ENCODE measurements at places on chromosomes 5 and 9.
A peak's percentile ranks its signal among the peaks of the same experiment; 100 is the strongest.

- no peak for DNase-seq
Observed at GRCh38 chr9:84445737-84446136, 105.2 kb upstream of the SLC28A3 start.

DNA sequence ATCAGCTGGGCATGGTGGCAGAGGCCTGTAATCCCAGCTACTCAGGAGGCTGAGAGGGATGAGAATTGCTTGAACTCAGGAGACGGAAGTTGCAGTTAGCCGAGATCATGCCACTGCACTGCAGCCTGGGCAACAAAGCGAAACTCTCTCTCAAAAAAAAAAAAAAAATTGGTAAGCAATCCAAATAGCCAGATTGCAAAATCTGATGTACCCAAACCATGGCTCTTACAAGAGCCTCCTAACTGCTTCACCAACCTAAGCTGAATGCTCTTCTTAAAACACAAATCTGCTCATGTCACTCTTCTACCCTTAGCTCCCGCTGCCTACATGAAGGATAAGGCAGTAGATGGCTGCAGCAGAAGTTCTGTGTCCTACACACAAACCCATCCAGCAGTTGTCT, 105.9 kb downstream of the MPDZ start:
- no peak for DNase-seq

DNA sequence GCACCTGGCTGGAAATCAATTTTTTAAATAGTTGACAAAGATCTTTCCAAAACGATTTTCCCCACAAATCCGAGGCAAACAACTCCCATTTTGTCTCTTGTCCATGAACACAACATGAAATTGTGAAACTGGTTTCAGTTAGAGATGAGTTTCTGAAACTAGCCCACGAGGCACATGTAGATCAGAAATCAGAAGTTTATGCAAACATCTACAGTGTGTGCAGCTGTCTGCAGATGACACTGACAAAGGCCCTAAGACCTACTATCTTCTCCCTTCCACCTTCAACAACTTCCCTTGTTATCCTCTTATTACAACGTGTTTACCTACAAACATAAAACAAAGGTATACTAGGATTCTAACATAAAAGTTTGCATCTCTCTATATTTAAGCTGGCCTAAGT, 183.3 kb downstream of the DIRAS2 start:
- no peak for DNase-seq

- DNase-seq, result no peak
Observed at GRCh38 chr5:38639377-38640358, 83.2 kb upstream of the LIFR start.

GRCh38 chr9:72041775-72042194, 18.6 kb downstream of the C9orf57 start:
- DNase-seq, result no peak

GRCh38 chr5:141570655-141571054, 48.1 kb downstream of the DIAPH1 start:
- no peak for DNase-seq

DNA sequence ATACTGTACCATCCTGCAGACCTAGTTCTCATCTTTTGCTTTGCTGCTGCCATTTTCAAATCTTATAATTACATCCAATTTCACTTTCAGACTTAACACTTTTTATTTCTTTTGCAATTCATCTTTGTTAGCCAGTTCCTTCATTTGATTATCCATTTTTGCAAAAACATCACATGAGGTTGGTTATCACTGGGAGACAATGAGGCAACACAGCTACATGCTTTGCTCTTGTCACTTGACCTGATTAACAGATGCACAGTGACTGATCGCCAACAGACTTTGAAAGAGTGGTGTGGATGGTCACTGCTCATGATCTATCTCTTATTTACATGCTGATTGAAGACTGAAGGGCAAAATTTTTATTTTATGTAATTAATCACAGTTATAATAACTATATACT, 17.0 kb upstream of the RNF20 start:
- DNase-seq, result no peak

- DNase-seq, result no peak
Observed at GRCh38 chr9:94611638-94612068, 18.0 kb upstream of the FBP2 start.

GRCh38 chr5:169197343-169197742, 103.6 kb downstream of the SLIT3 start:
- no peak for DNase-seq

DNA sequence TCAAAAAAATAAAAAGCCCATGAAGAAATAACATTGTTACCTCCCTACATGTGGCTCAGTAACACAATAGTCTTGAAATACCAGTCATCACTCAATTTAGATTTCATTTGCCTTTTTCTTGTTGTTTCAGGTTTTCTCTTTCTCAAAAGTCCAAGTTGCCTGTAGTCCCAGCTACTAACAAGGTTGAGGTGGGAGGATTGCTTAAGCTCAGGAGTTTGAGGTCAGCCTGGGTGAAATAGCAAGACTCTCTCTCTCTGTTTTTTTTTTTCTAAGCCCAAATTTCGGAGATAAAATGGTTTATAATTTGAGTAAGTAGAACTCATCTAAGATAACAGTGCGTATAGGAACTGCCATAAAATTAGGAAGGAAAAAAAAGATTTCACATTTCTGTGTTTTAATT, 17.5 kb upstream of the NDUFS4 start:
- no peak for DNase-seq

DNA sequence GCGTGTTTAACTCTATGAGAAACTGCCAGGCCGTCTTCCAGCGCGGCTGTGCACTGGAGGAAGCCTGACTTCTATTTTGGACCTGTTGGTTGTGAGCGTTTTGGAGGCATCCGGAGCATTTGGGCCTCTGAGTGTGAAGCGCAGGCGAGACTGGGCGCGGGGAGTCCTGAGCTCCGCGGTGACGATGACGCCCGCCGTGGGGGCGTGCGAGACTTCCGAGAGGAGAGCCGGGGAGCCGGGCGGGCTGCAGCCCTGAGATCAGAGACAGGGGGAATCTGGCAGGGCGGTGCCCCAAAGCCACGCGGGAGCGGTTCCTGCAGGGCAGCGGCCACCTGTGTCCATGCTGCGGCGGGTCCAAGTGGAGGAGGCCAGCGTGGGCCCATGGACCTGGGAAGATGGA, 47.4 kb downstream of the NTNG2 start:
- DNase-seq, result no peak

DNA sequence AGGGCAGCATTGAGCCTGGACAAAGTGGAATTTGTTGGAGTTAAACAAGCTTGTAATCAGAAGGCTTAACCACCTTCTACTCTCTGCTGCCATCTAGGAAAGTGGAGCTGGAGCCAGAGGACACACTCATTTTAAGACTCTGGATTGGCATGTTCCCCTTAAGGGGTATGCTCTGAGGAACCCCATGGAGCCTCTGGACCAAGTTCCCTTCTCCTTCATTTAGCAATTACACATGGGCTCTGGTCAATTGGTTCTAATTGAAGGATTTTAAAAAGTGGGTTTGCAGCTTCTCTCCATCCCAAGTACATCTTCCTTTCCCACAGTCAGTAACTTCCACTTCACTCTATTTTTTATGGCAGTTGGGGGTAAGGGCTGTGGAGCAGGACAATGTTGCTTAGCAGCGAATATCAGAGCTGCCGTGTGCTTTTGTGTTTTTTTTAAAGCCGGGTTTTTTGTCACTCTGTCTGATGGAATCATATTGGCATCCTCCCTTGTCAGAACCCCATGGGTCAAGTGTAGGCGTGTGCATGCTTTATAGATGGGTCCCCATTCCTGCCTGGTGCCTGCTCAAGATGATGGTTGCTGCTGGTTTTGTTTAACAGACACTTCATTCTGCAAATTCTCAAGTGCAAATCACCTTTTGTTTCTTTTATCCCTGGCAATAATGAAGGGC, 330.7 kb upstream of the ADAMTSL1 start:
- peak; percentile 23 for DNase-seq

DNA sequence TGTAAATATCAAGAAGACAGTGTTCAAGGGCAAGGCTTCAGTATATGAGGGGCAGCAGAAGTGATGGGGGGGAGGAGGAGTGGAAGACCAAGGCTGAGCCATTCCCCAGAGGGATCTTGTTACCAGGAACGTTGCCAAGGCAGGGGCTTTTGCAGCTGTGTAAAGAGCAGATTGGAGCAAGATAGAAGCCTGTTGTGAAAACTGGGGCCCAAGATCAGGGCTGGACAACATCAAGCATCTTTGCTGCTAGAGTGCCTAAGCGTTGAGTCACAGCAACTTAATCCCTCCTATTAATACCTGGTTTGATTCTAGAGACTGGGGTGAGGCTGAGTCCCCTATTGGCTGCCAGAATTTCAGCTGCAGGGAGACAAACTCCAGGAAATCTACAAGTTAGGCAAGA, 18.4 kb upstream of the ERCC6L2 start:
- DNase-seq, result no peak

- no peak for DNase-seq
Observed at GRCh38 chr9:77773381-77773780, 125.3 kb upstream of the GNA14 start.

DNA sequence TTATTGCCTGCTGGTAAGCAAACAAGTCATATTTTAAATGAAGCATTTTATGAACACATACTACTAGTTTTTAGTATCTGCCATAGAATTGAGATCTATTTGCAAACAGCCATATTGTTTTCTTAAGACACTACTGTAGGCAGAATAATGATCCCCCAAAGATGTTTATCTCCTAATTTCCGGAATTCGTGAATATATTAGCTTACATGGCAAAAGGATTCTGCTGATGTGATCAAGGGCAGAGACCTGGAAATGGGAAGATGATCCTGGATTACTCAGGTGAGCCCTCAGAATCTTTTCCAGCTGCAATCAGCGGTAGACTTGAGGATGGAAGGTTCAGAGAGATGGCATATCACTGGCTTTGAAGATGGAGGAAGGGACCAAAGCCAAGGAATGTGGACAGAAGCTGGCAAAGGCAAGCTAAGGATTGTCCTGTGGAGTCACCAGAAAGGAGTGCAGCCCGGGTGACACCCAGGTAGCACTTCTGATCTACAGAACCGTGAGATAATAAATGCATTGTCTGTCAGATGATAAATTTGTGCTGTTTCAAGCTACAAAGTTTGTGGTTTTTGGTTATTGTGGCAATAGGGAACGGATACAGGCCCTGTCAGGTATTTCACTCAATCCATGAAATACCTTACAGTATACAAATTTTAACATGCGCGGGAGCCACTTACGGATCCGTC, 1.0 kb upstream of the ERCC6L2 start:
- DNase-seq, result peak; percentile 53

- no peak for DNase-seq
Observed at GRCh38 chr9:136088939-136089696, 6.0 kb downstream of the NACC2 start.

- no peak for DNase-seq
Observed at GRCh38 chr5:59058237-59058636, 475.4 kb downstream of the RAB3C start.

GRCh38 chr5:150152636-150153462, 2.8 kb downstream of the PDGFRB start:
- no peak for DNase-seq

DNA sequence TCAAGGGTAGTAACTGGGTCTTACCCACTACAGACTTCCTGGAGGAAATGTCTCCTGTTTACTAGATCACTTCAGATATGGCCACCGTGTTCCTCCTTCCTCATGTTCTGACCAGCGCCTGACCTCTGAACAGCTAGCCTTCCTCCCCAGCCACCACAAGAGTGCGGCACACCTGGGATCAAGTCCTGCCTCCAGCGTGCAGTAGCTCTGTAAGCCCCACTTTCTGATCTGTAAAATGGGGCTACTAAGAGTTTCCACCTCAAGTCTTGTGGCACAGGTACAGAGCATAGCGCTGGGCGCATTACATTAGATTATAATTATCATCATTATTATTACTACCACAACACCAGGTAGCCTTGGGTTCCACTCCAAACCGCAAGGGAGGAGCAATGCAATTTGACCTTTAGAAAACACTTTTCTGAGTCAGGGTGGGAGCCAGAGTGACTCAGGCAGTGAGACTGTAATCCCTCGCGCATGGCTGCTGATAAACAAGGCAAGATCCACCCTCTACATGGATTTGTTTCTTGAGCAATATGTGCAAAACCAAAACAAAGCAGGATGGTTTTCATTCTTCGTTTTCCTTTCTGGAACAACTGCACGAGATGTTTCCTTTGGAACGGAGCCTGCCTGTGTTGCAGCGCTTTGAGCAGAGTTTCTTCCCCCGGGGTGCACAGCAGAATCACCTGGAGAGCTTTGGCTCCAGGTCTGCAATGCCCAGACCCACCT, 65.0 kb upstream of the ANGPTL2 start:
- DNase-seq, result peak; percentile 45

DNA sequence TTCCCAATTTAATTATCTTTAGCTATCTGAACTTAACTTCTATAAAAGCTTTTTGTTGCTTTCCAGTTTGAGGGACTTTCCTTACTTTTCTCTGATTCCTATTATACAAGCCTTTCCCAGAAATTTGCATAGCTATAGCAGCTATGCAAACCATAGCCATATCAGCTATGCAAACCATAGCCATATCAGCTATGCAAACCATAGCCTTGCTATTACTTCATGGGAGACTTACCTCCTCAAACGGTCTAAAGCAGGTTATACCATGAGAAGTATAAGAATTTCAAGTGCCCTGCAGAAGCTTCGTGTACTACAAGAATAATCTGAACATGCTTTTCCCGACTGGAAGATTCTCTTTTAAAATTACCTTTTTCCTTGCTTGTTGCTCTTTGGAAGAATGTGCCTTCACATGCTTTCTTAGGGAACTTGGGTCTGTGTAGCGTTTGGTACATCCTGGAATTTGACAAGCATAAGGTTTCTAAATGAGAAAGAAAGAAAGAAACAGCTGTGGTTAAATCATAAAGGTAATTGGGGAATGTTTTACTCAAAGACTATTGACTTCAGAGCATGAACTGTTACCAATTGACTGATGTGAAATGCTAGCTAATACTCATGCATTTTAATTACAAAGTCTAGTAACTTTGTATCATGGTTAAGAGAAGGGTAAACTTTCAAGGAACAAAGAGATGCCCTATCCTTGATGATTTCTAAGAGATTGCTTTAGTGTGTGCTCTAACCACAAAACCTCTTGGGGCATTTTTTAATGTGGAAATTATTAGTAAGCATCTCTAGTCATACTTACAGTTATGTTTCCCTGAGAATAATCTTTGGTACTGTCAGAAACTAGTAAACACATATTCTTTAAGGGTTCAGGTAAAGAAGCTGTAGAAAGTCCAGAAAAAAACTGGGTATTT, 367.6 kb downstream of the GLIS3 start:
- no peak for DNase-seq

GRCh38 chr5:168104350-168104749, 187.1 kb upstream of the WWC1 start:
- no peak for DNase-seq

DNA sequence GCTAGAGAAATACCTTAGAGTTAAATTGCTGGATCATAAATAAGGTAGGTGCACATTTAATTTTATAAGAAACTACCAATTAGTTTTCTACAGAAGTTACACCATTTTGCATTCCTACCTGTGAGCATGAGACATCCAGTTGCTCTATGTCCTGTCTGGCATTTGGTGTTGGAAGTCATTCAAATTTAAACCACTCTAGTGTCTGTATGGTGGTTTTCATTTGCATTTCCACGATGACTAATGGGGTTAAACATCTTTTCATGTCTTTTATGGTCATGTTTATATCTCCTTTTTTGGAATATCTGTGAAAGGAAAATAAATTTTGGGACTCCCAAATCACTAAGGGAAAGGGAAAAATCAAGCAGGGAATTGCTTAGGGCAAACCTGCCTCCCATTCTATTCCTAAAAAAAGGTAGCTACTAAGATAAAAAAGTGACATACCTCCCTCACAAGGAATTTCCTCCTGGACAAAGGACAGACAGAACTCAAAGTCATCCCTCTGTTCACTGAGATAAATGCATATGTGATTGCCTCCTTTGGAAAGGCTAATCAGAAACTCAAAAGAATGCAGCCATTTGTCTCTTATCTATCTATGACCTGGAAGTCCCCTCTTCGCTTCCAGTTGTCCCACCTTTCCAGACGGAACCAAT, 31.6 kb upstream of the ADCY2 start:
- DNase-seq, result no peak

- no peak for DNase-seq
Observed at GRCh38 chr9:126880226-126880946, 19.9 kb downstream of the ZBTB34 start.
